Bronchial epithelial cell (primary cell): ENCODE measurements at places on chromosomes 5 and 9. TPM values are rescaled to one million over a fixed set of nuclear protein-coding genes. Genes with fewer than 3 reads are reported as not detected.
A peak's percentile ranks its signal among the peaks of the same experiment; 100 is the strongest.

Gene PRR16
- 0.53 TPM in 1 of 2 replicates, not detected in the other for total RNA-seq

Gene WDR5
- 16.1 TPM in 2 replicates for total RNA-seq

Gene RICTOR
- 23.7 and 35.0 TPM in 2 replicates for total RNA-seq

Gene FCHO2
- 10.5 and 20.2 TPM in 2 replicates for total RNA-seq

- peak; percentile 46 for DNase-seq
Measured at GRCh38 chr5:41707853-41708603, 162.2 kb downstream of the OXCT1 start.

DNA sequence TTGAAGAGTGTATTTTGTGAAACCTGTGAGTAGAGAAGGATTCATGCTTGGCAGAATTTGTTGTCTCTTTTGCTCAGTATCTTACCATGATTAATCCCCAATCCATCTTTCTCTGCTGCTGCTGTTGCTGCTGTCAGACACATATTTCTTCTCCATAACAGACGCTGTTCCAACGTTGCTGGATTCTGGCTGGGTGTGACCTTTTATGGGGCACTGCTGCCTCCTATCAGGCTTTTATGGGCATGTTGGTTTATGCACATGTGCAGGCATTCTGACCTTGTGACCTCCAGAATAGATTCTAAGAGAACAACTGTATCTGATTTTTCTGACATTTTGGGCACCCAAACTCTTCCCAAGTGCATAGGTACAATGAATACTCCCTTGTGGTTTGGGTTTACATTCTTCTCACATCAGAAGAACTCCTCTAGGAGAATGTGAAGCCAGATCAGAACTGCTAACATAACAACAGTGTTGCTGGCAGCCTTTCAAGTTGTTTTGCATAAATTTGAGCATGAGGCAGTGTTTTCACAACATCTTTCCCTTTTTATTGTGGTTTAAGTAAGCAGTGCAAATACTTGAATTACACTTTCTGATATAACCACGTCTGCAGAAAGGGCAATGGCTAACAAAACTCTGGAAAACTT lies 9.2 kb upstream of the ISL1 start:
- DNase-seq = no peak

- no peak for DNase-seq
Measured at GRCh38 chr9:137397675-137398423, 25.1 kb downstream of the EXD3 start.

GRCh38 chr9:127633216-127633862 lies 21.3 kb downstream of the STXBP1 start:
- no peak for DNase-seq

DNA sequence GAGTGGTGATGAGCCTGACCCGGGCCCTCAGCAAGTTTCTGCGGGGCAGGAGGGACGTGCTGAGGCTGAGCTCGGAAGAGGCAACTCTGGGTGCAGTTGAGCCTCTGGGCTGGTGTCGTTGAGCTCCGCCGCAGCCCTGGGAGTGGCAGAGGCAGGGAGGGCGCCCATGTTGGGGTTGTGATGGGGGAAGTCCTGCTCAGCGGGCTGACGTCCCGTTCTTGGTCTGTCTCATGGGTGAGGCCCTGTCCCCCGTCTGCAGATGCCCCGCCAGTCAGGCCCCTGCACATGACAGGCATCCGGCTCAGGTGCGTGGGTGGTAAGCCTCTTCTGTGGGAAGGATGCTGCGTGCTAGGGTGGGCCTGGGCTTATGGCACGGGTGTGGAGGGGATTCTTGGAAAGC lies 64.3 kb downstream of the RXRA start:
- no peak for DNase-seq

DNA sequence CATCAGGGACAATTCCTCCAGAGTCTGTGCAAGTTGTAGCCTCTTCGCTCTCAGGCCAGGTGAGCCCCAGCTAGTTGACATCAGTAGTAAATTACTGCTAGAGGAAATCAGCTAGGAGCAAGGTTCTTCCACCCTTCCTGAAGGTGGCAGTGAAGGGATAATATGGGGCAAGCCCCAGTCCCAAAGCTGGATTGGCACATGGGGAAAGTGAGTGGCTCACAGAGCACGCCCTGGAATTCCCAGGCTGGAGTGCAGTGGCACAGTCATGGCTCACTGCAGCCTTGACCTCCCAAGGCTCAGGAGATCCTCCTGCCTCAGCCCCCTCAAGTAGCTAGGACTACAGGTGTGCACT lies 82.1 kb downstream of the CYFIP2 start:
- peak; percentile 10 for DNase-seq

GRCh38 chr9:83372957-83373356 lies 165.2 kb downstream of the FRMD3 start:
- DNase-seq = no peak

DNA sequence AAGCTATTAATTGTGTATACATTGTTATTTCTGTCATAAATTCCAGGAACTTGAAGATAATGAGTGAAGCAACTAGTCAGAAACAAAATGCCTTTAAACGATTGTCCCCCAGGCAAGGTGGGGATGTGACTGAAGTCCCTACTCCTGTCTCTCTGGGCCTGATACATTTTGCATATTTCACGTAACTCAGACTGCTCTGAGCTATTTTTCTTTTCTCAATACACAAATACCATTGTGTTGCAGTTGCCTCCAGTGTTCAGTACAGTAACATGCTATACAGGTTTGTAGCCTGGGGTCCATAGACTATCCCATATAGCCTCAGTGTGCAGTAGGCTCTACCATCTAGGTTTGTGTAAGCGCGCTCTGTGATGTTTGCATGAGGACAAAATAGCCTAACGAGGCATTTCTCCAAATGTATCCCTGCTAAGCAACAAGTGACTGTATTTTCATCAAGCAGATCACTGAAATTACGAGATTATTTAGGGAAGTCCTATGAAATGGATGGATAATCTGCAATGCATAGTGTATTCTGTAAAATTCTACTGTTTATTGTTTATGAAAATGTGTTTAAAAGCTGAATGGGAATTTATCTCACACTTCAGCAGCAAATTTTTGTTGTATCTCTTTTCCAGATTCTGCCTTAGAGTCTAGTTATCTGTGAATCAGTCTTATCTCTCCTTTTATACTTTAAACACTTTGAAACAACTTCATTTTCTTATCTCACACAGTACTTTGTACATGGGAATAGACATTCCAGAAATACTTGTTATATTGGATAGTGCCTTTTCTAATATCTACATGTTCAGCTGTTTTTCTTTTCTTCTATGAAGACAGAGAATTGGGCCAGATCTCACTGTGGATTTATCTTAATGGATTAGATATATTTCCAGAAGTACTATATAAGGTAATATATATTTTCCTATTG lies 150.5 kb downstream of the CD180 start:
- no peak for DNase-seq

DNA sequence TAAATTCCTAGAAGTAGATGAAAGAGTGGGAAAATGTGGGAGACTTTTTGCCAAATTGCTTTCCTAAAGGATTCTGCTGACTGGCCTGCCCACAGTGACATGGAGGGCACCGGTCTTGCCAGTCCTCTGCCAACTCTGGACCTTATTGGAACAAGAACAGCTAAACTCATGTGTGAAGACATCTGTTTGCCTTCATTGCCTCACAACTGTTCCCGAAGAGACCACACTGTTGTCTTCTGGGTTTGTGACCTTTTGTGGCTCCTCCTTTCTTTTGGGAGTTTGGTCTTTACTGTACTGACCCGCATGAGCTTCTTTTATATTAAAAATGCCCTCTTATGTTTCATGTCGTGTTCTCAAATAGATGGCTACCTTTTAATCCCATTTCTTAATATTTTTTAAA lies 16.1 kb upstream of the WNK2 start:
- DNase-seq = no peak

- no peak for DNase-seq
Measured at GRCh38 chr5:35153375-35153932, 76.8 kb downstream of the PRLR start.

DNA sequence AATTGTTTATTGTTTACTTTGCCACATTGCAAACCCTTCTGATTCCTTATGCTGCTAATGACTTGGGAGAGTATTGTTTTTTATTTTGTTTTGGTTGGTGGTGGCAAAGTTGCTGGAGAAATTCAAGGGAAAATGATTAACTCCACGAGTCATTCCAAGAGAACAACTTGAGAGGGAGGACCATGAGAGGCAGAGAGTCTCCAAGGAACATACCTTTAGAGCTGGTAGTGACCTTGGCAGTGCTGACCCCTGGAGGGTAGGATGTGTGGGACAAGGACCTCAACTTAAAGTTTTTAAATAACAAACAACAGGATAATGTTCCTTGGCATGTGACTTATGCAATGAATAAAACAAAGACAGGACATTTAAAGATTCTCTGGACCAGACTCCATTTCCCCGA lies 139.7 kb downstream of the LRRC70 start:
- no peak for DNase-seq

- no peak for DNase-seq
Measured at GRCh38 chr9:111529787-111530186, 4.8 kb downstream of the ZNF483 start.

DNA sequence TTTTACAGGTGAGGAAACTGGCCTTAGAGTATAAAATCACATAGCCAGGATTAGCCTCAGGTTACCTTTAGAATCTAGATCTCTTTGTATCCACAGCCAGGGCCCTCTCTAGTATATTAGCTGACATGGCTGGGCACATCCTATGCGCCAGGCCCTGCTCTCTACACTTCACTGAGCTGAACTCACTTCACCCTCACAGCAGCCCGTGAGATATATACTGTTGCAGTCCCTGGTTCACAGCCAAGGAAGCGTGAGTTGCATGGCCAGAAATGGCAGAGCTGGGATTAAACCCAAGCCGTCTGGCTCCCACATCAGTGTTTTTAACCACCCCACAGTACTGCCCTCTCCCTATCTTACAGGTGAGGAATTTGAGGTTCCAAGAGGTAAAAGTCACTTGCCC lies 58.4 kb downstream of the DAB2IP start:
- DNase-seq = no peak
